ENCODE measurements at places on chromosomes 16 and 17.
A peak's percentile ranks its signal among the peaks of the same experiment; 100 is the strongest.

DNA sequence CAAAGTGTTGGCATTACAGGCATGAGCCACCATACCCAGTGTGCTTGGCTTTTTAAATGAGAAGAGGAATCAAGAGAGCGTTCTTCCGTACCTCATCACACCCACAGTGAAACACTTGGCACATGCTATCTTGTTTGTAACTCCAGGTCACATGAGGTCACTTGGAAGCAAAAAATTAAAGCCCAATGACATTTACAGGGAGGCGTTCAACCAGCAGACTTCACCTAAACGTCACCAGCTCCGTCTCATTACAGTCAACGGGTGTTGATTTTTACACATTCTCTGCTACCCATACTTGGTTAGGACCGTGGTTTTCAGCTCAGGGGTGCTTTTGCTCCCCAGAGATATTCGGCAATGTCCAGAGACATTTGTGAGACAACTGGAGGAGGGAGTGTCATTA is 127.0 kb downstream of the XYLT1 start:
- DNase-seq, result no peak

- DNase-seq, result peak; percentile 92
Observed at GRCh38 chr16:67173808-67174705, 3.7 kb downstream of the NOL3 start.

GRCh38 chr17:32111141-32111771 is 31.0 kb upstream of the RHOT1 start:
- peak; percentile 39 for DNase-seq

DNA sequence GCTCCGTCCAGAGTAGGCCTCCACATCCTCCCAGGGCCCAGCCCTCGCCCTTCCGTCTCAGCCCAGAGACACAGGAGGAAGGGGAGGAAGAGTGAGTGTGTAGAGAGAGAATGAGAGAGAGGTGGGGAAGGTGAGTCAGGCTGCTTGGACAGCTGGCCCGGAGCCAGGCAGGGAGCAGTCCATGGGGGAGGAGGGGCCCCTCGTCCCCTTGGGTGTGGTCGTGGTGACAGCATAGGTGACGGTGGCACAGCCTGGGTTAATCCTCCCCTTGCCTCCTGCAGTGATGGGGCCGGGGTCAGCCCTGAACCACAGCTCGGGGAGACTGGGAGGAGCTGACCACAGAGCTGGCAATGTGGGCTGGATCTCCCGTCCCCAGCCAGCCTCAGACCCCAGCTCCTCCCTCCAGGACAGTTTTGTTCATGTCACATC is 36.5 kb downstream of the FA2H start:
- DNase-seq, result peak; percentile 19

GRCh38 chr17:3512505-3513171 is 36.8 kb downstream of the ASPA start:
- DNase-seq, result peak; percentile 86

DNA sequence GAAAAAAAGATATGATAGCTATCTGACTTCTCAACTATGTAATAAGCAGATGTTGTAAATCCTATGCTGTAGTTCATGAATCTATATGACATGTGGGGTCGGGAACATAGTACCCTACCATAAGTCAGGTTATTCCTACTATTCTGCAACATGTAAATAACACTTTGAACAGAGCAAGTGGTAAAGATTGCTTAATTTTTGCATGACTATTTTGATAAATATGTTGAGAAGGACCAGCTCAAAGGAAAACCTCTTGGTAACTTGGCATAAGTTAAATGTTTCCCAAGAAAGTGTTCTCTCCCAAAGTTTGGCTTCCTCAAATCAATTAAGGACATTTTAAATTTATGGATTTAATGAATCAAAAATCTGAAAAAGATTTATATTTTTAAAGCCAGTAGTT is 62.1 kb downstream of the ABHD15 start:
- DNase-seq, result peak; percentile 64

DNA sequence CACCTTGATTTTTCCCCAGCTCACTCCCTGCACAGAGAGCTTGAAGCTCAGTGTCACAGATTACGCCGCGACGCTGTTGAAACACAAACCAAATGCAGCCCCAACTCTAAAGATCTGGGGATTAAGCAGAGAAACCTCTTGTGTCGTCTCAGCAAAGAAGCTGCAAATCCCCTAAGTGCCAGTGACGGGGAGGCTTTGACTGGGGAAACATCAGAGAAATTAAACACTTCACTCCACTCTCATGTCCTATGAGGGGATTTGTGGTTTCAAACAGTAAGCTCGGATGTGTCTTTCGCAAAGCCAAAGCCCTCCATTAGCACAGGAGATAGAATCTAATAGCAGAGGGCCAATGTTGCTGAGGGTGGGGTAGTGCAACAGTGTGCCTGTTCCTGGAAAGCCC is 233.7 kb downstream of the HS3ST4 start:
- no peak for DNase-seq

GRCh38 chr17:7383742-7384488 is 3.0 kb downstream of the TNK1 start:
- peak; percentile 32 for DNase-seq

DNA sequence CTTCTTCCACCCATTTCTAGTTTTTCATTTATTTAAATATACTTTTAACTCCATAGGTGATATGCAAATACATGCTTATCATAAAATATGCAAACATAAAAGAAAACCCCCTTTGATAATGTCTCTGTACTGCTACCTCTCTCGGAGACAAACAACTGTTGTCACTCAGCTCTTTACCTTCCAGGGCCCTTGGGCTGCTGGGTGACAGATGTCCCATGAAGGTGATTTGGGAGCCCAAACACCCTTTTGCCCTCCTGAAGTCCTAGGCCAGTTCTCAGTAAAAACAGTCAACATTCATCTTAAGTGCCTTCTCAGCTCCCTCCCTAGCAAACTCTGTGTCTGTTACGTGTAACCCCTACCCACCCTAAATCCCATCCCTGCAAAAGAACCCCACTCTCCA is 37.5 kb downstream of the CHD9 start:
- no peak for DNase-seq

DNA sequence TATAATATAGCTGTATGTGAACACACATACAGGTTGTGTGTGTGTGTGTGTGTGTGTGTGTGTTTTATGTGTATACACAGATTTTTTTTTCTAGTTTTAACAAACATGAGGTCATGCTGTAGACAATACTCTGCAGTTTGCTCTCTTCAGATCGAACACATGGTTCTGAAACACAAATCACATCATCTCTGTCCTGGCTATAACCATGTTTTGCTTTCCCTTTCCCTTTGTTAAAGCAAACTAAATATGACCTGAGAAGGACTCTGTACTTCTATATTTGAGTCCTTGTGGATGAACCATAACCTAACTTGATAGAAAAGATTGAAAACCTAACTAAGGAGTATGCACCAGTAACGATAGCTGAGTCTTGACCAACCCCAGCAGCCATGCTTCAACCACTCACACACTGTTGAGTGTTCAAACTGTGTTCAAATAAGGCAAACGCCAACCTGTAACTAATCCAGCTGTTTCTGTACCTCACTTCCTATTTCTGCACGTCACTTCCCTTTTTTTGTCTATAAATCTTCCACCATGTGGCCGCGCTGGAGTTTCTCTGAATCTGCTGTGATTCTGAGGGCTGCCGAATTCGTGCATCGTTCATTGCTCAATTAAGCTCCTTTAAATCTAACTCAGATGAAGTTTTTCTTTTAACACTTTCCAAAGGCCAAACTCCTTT is 303.8 kb downstream of the HS3ST3B1 start:
- DNase-seq, result no peak

DNA sequence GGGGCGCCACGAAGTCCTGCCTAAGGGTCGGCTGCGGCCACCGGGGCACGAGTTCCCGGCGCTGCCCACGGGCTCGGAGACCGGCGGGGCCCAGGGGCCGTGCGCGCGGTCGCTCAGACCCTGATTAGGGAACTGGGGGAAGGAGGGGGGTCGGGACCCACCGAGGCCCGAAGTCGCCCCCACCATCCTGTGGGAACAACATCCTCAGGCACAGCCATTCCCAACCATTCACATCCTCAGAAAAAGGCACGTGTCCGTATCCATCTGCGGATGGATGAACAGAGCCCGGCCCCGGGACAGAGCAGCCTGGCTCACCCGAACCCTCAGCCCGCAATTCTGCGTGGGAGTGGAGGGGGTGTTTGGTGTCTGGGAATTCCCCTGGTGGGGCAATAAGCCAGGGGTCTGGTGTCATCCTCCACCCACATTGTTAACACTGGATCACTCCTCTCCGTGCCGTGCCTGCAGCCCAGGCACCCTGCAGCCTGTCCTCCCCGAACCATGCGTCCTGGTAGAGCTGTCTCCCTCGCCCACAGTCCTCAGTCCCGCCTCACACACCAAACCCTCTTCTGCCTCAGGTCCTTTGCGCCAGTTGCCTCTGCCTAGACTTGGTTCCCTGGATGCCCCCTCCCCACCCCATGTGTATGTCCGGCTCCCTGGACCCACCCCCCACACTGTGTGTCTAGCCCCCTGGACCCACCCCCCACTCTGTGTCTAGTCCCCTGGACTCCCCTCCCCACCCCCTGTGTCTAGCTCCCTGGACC is 789 bp upstream of the CCDC57 start:
- DNase-seq, result peak; percentile 93

DNA sequence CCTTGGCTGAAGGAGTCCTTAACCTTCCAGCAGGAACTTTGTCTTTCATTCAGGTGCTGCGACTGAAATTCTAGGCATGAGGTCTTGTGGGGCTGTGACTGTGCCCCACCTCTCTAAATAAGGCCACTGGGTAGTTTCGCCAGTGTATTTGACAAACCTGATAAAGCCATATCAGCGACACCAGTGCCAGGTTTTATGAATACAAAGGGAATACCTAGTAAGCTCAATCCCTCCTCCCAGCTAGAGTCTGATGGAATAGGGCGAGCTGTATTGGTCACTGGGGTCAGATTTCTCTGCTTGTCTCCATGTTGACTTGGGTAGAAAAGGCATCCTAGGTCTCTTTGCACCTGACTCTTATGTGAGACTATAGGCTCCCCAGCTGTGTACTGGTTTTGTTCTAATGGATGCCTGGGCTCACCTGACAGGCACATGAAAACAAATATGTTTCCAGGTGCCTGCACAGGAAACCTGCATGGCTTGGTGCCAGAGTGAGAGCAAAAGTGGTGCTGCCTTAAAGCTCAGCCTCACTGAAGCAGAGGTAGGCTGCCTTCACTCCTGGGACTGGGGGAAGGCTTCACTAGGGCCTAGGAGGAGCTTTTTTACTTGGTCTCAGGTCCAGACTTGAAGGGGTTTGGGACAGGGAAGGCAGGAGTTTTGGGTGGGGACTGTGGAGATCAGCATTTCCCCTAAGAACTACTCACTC is 8.3 kb downstream of the SLC7A6 start:
- DNase-seq, result no peak

DNA sequence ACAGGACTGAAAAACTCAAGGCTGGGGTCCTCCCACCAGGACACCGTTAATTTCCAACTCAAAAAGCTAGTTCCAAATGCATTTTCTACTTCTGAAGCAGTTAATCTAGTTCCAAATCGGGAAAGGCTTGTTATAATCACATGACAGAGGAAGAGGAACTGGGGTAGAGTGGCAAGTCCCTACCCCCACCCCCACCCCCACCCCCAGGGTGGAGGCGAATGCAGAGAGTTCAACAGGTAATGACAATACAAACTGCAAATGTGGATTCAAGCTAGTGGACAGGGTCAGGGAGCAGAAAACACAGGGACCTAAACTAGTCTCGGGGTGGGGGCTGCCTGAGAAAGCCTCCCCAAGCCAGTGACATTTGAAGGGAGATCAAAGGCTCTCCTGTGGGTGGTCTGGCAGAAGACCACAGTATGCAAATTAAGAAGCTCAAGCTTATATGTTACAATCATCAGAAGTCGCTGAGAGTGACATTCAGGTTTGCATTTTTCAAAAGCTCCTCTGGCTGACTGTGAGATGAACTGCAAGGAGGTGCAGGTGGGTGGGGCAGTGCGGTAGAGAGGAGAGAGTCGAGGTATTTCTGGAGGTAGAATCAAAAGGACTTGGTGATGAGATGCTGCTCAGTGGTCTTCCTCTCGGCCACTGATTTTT is 56.4 kb upstream of the SLC25A19 start:
- DNase-seq, result no peak

- DNase-seq, result no peak
Observed at GRCh38 chr16:760065-760464, 469 bp upstream of the MSLN start.

DNA sequence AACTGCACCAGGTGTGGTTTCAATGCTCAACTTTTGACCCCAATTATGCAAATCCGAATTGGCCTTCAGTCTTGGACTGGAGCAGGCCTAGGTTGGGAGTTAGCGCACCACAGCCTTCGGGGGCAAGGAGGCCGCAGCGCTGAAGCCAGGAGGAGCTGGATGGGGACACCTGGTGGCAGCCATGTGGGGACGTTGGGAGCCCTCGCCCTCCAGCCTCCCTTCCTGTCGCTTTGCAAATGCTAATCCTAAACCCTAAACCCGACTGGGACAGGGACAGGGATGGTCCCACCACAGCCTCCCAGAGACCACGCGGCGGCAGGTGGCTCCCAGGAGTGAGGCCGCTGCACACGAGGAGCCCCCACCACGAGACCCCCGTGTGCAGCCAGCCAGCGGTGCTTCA is 58.7 kb downstream of the KLHDC4 start:
- DNase-seq, result no peak

- DNase-seq, result peak; percentile 71
Observed at GRCh38 chr17:15341385-15341849, at the start of gene TEKT3. Gene TEKT3 (minus strand): TSS chr17:15341597. CDS start chr17:15331585, 10,012 bp downstream.

- no peak for DNase-seq
Observed at GRCh38 chr17:8377422-8377821, 918 bp upstream of the KRABD2 start.

GRCh38 chr16:63938661-63939060 is 1183.2 kb downstream of the CDH11 start:
- DNase-seq, result no peak

- no peak for DNase-seq
Observed at GRCh38 chr16:62213763-62214162, 177.5 kb upstream of the CDH8 start.

DNA sequence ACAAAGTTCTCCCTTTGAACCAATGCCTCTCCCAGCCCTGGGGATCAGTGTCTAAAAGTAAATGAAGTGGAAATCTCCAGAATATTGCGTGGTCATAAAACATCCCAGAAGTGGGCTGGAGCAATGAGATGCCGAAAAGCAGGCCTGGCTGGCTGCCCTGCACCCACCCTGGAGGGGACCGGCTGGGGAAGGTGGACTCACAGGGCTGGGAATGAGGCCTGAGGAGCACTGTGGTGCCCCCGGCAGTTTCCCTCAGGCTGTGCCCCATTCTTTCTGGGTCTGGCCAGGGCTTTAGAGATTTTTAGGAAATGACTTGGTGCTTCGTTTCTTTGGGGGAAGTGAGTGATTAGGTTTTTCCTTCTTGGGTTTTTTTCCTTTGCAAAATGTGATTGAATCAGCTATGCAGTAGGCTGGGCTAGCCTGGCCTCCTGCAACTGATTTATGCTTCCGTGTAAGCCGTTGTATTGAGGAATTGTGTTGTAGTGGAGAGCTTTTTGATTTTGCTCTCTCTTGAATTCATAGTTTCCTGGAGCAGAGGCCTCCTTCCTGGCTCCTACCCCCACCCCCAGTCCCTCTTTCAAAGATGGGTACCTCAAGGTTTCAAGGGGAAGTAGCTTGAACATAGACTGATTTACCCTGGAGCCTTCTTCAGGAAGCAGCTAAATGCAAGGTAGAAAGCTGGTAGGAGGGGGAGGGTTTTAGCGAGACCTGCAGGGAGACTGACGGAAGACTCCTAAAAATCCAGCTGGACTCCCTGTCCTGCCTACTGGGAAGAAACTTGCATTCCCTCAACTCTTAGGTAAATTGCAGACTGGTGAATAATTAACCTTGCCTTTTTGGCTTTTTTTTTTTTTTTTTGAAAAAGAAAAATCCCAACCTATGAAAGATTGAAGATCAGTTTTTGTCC is 170.2 kb downstream of the RAB11FIP4 start:
- peak; percentile 86 for DNase-seq

- DNase-seq, result no peak
Observed at GRCh38 chr16:79122343-79122742, 478.2 kb downstream of the MAF start.
